ENCODE measurements at places on chromosomes 5 and 9.

DNA sequence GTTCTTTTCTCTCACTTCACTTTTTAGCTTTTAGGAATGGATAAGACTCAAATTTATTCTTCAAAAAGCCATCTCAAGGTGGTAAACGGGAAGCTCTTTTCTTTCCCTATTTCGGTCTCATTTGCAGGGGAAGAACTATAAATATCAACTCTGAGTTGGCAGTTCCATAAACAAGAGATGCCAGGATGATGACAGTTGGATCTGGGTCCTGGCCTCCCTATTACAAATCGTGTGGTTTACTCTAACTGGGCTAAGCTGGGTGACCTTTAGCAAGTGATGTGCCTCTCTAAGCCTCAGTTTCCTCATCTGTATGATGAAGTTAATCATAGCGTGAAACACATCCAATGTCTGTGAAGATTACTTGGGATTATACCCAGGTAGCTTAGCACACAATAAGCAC, 44.2 kb downstream of the TLE4 start:
- DNase-seq, result no peak

GRCh38 chr9:106678273-106678672, 184.7 kb upstream of the ZNF462 start:
- DNase-seq, result no peak

DNA sequence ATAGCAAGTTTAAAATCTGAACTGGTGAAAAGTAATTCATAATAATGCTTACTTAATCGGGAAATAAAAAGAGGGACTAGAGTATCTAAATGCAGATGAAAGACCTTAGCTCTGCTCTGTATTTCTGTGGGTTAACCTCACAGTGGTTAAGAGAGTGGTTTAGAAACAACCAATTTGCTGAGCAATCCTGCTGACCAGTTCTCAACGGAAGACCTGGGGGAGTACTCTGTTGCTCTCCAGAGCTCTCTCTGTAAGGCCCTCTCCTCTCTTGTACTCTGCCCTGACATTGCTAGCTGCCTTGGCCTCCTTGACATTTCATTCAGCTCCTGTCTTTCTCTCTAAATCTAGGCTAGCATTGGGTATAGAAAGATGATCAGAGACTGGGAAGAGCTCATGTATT, 1186.6 kb upstream of the SEMA6A start:
- DNase-seq, result no peak

DNA sequence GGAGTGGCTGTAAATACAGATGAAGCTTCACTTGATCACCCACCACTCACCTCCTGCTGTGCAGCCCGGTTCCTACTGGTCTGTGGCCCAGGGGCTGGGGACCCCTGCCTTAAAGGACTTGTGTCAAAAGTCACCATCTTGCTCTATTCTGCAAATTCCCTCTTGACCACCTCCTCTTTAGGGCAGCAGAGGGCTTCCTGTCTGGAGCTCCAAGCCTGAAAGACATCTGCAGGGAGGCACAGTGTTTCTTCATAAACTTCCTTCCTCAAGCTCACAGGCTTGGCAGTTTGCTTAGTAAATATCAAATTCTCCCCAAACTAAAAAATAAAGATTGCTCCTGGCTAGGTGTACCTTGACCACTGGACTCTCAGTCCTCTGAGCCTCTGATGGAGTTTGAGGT, 104.4 kb downstream of the FRMD3 start:
- no peak for DNase-seq

Measured in left kidney (tissue), 8 donors.